GM20000 (cell line): ENCODE measurements at places on chromosomes 13 and 19.

- DNase-seq: peak; percentile 58
Observed at GRCh38 chr19:18153556-18154134, 682 bp downstream of the PIK3R2 start.

DNA sequence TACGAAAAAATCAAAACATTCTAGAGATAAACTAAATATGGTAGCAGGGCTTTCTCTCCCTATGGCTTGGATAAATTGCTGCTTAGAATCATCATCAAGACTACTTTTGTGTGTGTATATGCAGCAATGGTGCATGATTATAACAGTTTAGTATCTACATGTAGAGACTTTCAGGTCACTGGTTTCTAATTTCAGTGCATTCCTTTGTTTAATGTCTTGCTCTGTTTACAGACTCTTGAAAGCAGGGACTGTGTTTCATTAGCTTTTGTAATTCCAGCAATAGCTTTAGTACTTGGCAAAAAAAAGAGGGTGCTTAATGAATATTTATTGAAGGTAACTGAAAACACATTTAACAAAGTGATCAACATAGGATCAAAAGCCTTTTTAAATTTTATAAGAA, 420.7 kb downstream of the PCDH9 start:
- no peak for DNase-seq

- DNase-seq: no peak
Observed at GRCh38 chr19:2012941-2013682, 2.4 kb downstream of the BTBD2 start.

DNA sequence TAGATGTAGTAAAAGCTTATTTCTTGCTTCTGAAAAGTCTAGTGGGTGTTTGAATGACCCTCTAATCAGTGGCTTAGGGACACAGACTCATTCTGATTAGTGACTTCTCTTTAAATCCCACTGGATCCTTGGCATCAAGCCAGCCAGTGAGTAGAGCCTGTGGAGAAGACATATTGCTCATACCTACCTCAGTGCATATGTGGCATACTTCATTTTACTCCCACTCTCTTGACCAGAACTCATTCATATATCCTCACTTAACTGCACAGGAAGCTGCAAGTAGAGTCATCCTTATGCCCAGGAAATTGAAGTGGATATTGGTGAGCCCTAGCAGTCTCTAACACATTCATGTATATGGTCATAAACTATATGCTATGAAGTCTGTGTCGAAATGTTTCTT, 148.3 kb downstream of the PDS5B start:
- DNase-seq: no peak

GRCh38 chr13:83634601-83635000, 247.7 kb downstream of the SLITRK1 start:
- DNase-seq: no peak

DNA sequence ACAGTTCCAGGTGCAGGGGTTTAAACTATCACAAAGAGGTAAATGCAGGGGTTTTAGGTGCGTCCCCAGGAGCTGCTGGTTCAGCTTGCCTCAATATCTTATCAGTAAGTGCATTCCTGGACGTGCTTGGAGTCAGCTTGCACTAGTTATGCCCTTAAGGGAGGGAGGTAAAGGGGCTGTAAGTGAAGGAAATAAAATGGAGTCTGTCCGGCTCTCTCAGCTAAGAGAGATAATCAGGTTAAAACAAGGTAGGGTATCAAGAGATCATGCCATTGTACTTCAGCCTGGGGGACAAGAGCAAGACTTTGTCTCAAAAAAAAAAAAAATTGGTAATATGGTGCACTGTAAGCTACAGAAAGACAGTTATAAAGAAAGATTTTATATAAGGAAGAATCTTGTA, 69.7 kb downstream of the ZNF100 start:
- no peak for DNase-seq

DNA sequence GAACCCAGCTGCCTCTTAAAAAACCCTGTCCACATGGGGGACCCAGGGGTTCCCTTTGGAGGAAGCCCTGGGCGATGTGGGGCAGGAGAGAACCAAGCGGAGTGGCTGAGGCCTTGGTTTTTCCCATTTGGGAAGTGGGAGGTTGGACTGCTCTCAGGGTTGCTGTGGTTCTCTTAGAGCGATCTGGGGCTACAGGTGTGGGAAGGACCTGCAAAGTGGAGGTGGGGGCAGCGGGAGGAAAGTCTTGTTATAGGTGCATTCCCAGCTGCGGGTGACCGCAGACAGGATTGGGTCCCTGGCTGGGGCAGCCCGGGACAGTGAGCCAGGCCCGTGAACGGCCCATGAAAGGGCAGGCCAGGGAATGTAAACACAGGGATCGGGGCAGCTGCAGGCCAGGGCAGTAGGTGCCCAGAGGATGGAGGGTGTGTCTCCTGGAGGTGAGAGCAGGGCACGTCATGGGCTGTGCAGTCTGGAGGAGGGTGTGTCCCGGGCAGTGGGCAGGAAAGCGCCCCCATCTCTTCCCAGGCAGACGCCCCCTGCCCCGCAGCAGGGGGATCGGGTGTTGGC, 814 bp downstream of the SLC25A23 start:
- peak; percentile 37 for DNase-seq

DNA sequence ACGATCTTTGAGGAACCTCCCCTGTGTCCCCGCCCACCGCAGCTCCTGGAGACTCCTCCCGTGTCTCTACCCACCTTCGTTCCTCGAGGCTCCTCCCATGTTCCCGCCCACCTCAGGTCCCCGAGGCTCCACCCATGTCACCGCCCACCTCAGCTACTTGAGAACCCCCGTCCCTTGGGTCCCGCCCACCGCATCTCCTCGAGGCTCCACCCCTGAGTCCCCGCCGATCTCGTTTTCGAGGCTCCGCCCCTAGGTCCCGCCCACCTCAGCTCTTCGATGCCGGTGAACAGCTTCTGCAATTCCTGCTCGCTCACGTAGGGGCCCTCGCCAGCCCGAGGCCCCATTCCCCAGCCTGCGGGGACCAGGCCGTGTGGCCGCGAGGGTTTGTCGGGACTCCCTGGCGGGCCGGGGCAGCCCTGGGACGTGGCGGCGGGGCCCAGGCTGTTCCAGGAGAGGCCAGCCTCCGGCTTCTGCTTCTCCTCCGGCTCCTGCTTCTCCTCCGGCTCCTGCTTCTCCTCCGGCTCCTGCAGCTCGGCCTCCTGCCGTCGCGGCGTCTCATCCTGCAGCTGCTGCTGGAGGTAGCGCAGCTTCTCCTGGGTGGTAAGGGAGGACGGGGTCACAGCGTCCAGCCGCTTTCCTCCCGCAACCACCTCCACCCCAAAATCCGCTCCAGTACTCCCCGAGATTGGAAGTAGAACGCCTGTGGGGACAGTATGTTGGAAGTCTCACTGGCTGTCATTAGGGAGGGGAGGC, 16.7 kb downstream of the TSKS start:
- DNase-seq: peak; percentile 63

DNA sequence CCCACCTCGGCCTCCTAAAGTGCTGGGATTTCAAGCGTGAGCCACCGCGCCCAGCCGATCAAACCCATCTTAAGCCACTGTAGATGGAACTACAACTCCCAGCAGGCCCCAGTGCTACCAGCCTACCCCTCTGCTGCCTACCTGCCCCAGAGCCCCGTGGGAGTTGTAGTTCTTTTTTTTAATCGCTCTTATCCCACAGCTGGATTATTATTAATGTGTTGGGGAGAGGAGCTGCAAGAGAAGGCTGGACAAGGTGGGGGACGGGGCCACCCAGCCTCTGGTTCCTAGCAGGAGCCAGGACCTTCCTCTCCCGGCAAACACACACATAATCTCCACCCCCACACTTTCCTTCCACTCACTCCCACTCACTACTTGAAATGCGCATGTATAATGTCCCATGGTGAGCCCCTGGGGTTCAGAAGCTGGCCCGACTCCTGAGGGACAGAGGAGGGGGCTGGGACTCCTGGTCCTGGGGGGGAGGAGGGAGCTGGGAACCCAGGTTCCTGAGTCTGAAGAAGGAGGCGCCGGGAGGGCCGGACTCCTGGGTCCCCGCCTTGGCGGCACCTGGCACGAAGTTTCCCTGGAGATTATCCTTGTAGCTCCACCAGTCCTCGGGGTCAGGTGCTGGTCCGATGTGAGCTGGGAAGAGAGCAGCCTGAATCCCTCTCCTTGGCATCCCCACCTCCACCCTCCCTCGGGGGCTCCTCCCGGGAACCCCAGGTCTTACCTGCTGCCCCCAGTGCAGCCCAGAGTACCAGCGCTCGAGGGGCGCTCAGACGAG, 958 bp downstream of the CA11 start:
- DNase-seq: peak; percentile 79
